ENCODE measurements at places on chromosomes 3 and 15.
A peak's percentile ranks its signal among the peaks of the same experiment; 100 is the strongest.

GRCh38 chr3:159366476-159366875, 564.6 kb downstream of the MFSD1 start:
- DNase-seq: no peak

GRCh38 chr3:14131134-14131533, 6.3 kb downstream of the TMEM43 start:
- DNase-seq: no peak

- DNase-seq: no peak
Measured at GRCh38 chr15:87118435-87118834, 1038.8 kb downstream of the AGBL1 start.

DNA sequence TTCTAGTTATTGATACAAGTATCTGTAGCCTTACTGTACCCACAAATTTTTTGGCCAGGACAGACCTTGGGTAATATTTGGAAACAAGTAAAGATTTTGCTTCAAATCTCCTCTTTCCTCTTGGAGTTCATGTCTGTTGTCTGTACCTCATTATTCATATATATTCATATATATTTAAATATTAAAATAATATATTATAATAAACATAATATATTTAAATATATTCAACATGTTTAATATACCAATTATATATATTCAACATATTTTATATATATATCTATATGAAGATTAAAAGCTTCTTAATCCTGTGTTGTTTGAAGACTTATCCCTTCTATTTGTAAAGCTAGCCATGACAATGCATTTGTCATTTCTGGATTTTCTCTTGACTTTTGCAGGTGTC, 38.1 kb downstream of the ZIC1 start:
- no peak for DNase-seq

GRCh38 chr3:113277414-113277813, 66.1 kb downstream of the BOC start:
- DNase-seq: no peak

DNA sequence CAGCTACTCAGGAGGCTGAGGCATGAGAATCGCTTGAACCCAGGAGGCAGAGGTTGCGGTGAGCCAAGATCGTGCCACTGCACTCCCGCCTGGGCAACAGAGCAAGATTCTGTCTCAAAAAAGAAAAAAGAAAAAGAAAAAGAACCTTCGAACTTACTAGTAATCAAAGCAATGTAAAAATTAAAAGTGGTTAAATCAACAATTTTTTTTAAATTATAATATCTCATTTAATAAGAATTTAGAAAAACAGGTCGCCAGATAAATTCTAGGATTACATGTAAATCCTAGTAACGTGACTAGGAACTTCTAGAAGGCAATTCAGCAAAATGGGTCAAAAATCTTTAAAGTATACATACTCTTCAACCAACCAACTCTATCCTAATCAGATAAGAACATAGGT, 37.2 kb downstream of the GSK3B start:
- no peak for DNase-seq

GRCh38 chr3:40043444-40043755, 234.0 kb downstream of the MYRIP start:
- DNase-seq: peak; percentile 69

- DNase-seq: no peak
Measured at GRCh38 chr3:136620436-136620835, 131.7 kb downstream of the STAG1 start.

GRCh38 chr3:41652931-41653330, 309.0 kb downstream of the ULK4 start:
- peak; percentile 29 for DNase-seq

- DNase-seq: no peak
Measured at GRCh38 chr3:52782412-52783210, 5.2 kb downstream of the ITIH1 start.

- peak; percentile 49 for DNase-seq
Measured at GRCh38 chr3:16240229-16241023, 24.3 kb downstream of the DPH3 start.

- no peak for DNase-seq
Measured at GRCh38 chr3:60160822-60161748, 1090.2 kb downstream of the FHIT start.

DNA sequence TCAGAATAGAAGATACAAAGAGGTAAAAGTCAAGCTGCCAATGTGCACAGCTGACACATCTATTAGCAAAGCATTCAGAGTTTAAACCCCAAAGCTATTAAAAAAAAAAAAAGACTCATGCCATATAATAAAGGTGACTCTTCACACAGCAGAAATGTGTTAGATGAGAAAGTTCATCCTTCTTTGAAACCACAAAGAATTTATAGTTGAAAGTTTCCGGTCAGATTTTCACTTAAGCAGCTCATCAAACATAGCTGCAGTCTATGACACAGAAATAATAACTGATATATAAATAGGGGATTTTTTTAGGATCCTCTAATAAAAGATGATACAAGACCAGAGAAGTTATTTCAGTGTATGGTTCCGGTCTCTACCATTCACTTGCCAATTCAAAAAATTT, 76.6 kb downstream of the WWTR1 start:
- DNase-seq: peak; percentile 66

DNA sequence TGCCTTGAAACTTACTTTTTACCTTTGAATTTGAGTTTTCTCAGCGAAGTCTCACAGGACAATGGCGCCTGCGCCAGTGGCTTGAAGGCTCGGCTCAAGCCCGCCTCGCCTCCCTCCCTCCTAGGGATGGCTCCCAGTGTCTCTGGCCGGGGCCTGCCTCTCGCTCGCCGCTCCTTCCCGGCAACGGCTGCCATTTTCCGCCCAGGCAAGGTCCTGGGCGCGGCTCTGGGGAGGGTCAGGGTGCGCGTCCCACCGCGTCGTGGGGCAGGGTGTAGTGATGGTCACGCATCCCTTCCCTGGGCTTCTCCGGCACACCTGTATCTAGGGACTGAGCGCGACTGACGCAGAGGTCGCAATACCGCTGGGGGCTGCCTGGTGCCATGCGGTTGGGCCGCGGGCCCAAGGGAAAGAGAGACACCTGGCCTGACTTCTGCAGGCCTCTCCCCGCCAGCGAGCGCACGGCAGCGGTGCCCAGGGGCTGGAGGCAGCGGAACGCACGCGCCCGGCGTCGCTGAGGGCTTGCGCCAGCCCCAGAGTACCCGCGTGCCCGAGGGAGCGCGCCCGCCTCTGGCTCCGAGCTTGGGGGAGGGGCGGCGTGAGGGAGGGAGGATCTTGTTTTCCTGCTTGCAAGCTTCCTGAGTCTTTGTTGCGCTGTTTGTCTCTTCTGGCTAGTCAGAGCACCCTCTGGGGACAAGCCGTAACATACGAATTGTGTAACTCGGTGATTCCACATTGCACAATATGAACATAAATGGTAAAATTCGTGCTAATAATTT, 20.7 kb upstream of the FEM1B start:
- peak; percentile 75 for DNase-seq

GRCh38 chr3:113947372-113948014, at the start of gene ZDHHC23:
Gene ZDHHC23 (plus strand): TSS chr3:113948013. CDS start chr3:113948803, 790 bp downstream.
- peak; percentile 40 for DNase-seq

GRCh38 chr3:85313380-85313779, 354.6 kb downstream of the CADM2 start:
- no peak for DNase-seq

GRCh38 chr3:29319262-29319661, 38.4 kb downstream of the RBMS3 start:
- no peak for DNase-seq

DNA sequence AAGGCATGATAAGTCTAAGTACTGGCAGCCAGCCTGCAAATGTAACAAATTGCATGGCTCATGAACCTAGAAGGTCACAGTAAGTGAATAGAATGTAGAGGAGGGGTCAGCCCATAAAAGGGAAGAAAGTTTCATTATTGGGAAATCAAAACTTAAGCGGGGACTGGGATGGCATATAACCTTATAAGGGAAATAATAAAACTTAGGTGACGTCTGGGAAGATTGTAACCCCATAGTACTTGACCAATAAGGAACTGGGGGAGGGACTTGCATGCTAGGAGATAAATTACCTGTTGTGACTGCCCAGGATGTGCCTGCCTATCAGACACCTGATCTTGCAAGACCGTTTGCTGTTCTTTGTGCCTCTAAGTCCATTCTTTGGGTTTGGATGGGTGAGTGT, 28.1 kb upstream of the MCTP2 start:
- no peak for DNase-seq

GRCh38 chr3:147311716-147312115, 94.6 kb downstream of the ZIC4 start:
- DNase-seq: no peak

- DNase-seq: no peak
Measured at GRCh38 chr15:25640381-25640780, 201.6 kb upstream of the UBE3A start.

GRCh38 chr3:149736175-149736952, 15.9 kb downstream of the COMMD2 start:
- peak; percentile 79 for DNase-seq

DNA sequence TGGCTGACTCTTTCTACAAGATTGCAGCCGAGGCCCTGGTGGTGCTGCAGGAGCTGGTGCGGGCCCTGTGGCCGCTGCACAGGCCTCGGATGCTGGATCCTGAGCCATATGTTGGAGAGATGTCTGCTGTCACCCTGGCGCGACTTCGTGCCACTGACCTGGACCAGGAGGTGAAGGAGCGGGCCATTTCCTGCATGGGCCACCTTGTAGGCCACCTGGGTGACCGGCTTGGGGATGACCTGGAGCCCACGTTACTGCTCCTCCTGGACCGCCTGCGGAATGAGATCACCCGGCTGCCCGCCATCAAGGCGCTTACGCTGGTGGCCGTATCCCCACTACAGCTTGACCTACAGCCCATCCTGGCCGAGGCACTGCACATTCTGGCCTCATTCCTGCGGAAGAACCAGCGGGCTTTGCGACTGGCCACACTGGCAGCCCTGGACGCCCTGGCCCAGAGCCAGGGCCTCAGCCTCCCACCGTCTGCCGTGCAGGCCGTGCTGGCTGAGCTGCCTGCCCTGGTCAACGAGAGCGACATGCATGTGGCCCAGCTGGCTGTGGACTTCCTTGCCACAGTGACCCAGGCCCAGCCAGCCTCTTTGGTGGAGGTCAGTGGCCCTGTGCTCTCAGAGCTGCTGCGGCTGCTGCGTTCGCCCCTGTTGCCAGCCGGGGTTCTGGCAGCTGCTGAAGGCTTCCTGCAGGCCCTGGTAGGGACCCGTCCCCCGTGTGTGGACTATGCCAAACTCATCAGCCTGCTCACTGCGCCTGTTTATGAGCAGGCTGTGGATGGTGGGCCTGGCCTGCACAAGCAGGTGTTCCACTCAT, 20.3 kb downstream of the CAND2 start:
- DNase-seq: no peak
